ENCODE measurements at places on chromosomes 13 and 19. TPM values are rescaled to one million over a fixed set of nuclear protein-coding genes. Genes with fewer than 3 reads are reported as not detected.

The PRODH2 gene
- total RNA-seq: not detected

DNA sequence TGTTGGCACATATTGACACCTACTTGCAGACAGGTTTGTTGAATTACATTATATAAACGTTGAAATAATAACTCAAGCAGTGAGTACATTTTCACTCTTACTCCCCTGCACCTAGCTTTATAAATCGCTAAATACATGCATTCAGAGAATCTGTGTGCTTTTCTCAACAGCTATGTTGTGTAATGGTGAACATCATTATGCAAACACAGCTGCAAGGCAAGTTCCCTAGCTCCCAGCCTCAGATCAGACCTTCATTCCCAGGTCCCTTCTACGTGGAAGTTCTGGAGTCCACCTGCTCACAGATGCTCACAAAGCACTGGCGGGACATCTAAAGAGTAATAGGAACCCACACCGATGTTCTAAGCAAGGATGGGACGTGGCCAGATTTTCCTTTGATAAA is 86.8 kb upstream of the PEG3 start:
- no peak overlapping the region for H3K4me3 ChIP-seq
- no peak overlapping the region for H3K27ac ChIP-seq
- no peaks in the 10 kb centered on the region for H3K27me3 ChIP-seq
- no peaks in the 10 kb centered on the region for H3K4me1 ChIP-seq
- no peak for DNase-seq
- peaks cover 5% of the 10 kb centered on the region for H3K36me3 ChIP-seq

The SSC5D gene
- 8.5 TPM for total RNA-seq

DNA sequence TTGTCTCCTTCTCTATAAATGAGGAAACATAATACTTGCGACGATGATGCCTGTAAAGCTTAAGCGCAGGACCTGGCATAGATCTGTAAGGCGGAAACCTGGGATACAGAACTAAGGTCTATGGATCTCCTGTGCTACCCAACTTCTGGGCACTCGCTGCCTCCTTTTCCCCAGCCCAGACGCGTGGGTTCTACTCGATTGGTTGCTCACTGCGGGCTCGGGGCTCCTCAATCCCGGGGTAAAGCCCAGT is 615 bp upstream of the PSMC4 start:
- H3K27ac ChIP-seq: peak overlapping the region; percentile 98
- H3K36me3 ChIP-seq: peaks cover 18% of the 10 kb centered on the region
- no peak for DNase-seq
- peak overlapping the region; percentile 98 for H3K4me3 ChIP-seq
- H3K4me1 ChIP-seq: peaks cover 28% of the 10 kb centered on the region

DNA sequence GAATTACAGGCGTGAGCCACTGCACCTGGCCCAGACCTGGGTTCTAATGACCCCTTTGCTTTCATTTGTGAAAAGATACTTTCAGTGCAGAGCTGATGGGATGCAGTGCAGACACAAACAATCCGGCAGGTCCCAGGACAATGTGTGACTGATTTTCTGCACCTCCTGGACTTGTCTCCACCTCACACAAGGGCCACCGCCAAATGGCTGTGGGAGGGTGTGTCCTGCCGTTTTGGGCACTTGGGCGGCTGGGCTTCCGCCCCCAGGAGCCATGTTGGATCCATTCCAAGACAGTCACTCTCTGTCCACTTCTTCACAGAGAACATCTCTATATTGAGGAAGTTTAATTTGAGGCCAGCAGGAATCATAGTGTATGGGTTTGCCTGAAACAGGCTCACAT is 112.3 kb upstream of the ZNF507 start:
- peaks cover 64% of the 10 kb centered on the region for H3K27me3 ChIP-seq
- no peak for DNase-seq
- H3K27ac ChIP-seq: no peak overlapping the region
- no peaks in the 10 kb centered on the region for H3K36me3 ChIP-seq
- H3K4me3 ChIP-seq: no peak overlapping the region

DNA sequence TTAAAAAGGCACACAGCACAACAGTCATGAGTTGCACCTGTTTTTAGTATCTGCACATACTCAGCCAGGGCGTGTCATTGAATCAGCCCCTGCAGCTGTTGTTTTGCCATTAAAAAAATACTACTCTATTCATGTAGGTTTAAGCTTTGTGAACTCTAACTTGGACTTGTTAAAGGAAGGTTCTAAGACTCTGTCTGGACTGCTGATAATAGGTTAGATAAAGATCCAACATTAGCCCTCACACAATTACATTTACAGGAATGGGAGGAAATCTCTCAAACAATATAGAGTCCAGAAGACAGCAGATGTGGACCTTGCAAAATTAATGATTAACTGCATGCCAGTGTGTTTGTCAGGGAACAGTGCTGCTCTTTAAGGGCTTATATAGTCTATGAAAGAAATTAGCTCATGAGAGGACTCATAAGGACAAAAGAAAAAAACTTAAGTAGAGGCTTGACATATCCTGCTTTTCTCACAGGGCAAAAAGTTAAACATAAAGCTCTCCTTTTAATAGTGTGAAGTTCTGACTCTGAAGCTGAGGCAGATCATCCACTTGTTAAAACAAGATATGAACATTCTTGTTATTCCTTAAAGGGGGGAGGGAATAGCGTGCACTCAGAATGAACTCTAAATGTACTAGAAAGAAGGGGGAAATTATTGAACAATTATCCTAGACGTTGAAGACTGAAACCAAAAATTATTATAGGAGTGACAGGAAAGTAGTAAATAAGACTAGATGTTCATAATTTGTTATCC is 243.6 kb downstream of the NDFIP2 start:
- H3K36me3 ChIP-seq: peaks cover 9% of the 10 kb centered on the region
- H3K27ac ChIP-seq: peak overlapping the region; percentile 90
- H3K4me3 ChIP-seq: peak overlapping the region; percentile 8
- peaks cover 44% of the 10 kb centered on the region for H3K4me1 ChIP-seq

The PSG4 gene
- total RNA-seq: not detected

DNA sequence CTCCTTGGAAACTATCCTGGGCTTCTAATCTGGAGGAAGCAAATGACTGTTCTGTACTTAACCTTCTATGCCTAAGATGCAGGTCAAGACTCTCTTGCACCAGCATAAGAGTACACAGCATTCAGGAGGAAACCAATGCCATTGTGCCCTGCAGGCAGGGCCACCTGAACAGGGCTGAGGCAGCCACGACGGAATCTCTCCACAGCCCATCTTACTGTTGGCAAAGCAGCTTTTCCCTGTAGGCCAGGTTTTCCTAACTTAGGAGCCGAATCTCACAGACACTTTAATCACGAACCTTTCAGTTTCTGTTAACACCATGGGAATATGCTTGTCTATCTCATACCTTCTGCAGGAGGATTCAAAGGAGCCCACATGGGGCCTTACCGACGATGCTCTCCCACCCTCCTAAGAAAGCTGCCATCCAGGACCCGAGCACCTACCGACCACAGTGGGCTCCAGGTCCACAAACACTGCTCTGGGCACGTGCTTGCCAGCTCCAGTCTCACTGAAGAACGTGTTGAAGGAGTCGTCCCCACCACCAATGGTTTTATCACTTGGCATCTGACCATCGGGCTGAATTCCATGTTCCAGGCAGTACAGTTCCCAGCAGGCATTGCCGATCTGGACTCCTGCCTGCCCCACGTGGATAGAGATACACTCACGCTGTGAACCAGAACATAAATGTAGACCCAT is 2.6 kb downstream of the TUBA3C start:
- no peaks in the 10 kb centered on the region for H3K4me1 ChIP-seq
- peaks cover 6% of the 10 kb centered on the region for H3K36me3 ChIP-seq
- no peak overlapping the region for H3K27ac ChIP-seq
- H3K4me3 ChIP-seq: no peak overlapping the region

GRCh38 chr13:27028683-27029480 is 142.7 kb downstream of the USP12 start:
- no peak overlapping the region for H3K4me3 ChIP-seq
- peaks cover 21% of the 10 kb centered on the region for H3K4me1 ChIP-seq
- no peaks in the 10 kb centered on the region for H3K36me3 ChIP-seq
- H3K27ac ChIP-seq: peak overlapping the region; percentile 76

The C13orf42 gene
- not detected for total RNA-seq

GRCh38 chr13:101417043-101417406 is 717 bp upstream of the NALCN start:
- no peaks in the 10 kb centered on the region for H3K36me3 ChIP-seq
- no peak overlapping the region for H3K27ac ChIP-seq
- H3K4me1 ChIP-seq: peaks cover 21% of the 10 kb centered on the region
- H3K27me3 ChIP-seq: peaks cover 39% of the 10 kb centered on the region
- no peak for DNase-seq

The PRR36 gene
- 25.1 TPM for total RNA-seq

DNA sequence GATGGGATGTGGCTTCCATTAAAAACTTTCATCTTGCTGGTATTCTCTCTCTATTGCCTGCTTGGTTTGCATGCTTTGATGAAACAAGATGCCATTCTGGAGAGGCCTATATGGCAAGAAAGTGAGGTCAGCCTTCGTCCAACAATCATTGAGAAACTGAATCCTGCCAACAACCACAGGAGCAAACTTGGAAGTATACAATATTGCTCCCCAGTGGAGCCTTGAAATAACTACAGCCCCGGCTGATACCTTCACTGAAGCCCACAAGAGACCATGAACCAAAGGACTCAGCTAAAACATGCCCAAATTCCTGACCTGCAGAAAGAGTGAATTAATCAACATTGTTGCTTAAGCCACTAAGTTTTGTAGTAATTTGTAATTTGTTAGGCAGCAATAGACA is 82.5 kb upstream of the FGF14 start:
- H3K4me3 ChIP-seq: no peak overlapping the region
- DNase-seq: no peak
- H3K36me3 ChIP-seq: no peaks in the 10 kb centered on the region
- peaks cover 7% of the 10 kb centered on the region for H3K27me3 ChIP-seq

The ATP8A2 gene
- 35.8 TPM for total RNA-seq

- H3K27ac ChIP-seq: no peak overlapping the region
- no peak overlapping the region for H3K4me3 ChIP-seq
- H3K4me1 ChIP-seq: no peaks in the 10 kb centered on the region
- no peaks in the 10 kb centered on the region for H3K27me3 ChIP-seq
These were observed 58.3 kb downstream of the RAP2A start for GRCh38 chr13:97492257-97492656.

The POSTN gene
- total RNA-seq: 451 TPM

GRCh38 chr13:113090806-113091205 is 14.8 kb upstream of the F7 start:
- H3K36me3 ChIP-seq: peaks cover 2% of the 10 kb centered on the region
- no peak overlapping the region for H3K27ac ChIP-seq
- no peak overlapping the region for H3K4me3 ChIP-seq
- no peak for DNase-seq

DNA sequence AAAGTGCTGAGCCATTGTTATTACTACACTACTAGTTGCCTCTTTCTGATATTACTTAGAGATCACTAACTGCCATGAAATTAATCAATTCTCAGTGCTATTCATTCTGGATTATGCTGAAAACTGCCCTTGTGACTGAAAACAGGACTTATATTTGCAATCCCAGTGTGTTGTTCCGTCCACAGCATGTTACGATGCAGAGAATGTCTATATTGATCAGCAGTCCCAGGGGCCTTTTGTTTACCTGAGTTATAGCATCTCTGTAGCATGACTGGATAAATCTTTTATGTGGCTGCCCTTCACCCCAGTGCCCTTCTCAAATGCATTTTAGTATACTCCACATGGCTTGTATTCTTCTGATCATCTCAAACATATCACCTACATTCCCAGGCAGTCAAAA is 251.0 kb downstream of the GPC5 start:
- H3K36me3 ChIP-seq: no peaks in the 10 kb centered on the region
- H3K27ac ChIP-seq: no peak overlapping the region
- no peak overlapping the region for H3K4me3 ChIP-seq
- H3K27me3 ChIP-seq: no peaks in the 10 kb centered on the region
- DNase-seq: no peak
- no peaks in the 10 kb centered on the region for H3K4me1 ChIP-seq

- peak overlapping the region; percentile 54 for H3K27ac ChIP-seq
- H3K4me1 ChIP-seq: peaks cover 28% of the 10 kb centered on the region
- H3K4me3 ChIP-seq: peak overlapping the region; percentile 68
- DNase-seq: no peak
These were observed 1.4 kb downstream of the LRFN3 start for GRCh38 chr19:35937345-35938281.

The TGFBR3L gene
- total RNA-seq: 1.2 TPM

- no peaks in the 10 kb centered on the region for H3K36me3 ChIP-seq
- H3K27me3 ChIP-seq: no peaks in the 10 kb centered on the region
- H3K4me3 ChIP-seq: no peak overlapping the region
- no peak for DNase-seq
- H3K4me1 ChIP-seq: peaks cover 30% of the 10 kb centered on the region
These were observed 108.3 kb downstream of the SACS start for GRCh38 chr13:23325191-23325590.

GRCh38 chr19:55687281-55688201 is 12.5 kb downstream of the EPN1 start:
- no peak for DNase-seq
- H3K27me3 ChIP-seq: no peaks in the 10 kb centered on the region
- no peak overlapping the region for H3K4me3 ChIP-seq
- no peaks in the 10 kb centered on the region for H3K4me1 ChIP-seq
- peaks cover 11% of the 10 kb centered on the region for H3K36me3 ChIP-seq

The KLF12 gene
- 31.0 TPM for total RNA-seq

- peak overlapping the region; percentile 68 for H3K27ac ChIP-seq
- peaks cover 86% of the 10 kb centered on the region for H3K4me1 ChIP-seq
- H3K4me3 ChIP-seq: no peak overlapping the region
- no peaks in the 10 kb centered on the region for H3K36me3 ChIP-seq
These were observed 24.5 kb upstream of the FREM2 start for GRCh38 chr13:38662362-38662761.

DNA sequence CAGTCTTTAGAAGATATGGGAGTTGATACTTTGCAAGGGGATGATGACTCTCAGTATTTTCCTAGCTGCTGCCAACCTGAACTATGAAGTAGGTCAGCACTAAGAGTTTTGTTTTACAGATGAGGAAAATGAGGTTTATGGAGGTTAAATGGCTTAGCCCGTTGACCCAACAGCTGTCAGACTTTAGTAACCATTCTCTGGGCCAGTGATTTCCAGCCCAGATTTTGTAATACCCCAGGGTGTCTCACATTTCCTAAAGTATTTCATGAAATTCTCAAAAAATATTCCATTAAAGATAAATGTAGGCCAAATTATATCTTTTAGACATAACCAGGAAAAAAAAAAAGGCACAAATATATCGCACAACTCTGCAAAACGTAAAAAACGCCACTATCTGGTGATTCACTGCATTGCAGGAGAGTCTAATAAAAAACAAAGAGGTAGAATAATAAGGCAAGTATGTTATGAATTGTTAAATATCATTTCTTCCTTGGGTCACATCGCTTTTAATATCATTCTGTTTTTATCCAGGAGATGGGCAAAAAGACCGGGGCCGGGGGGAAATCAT is 112.5 kb downstream of the DACH1 start:
- no peak overlapping the region for H3K4me3 ChIP-seq
- H3K4me1 ChIP-seq: peaks cover 63% of the 10 kb centered on the region
- no peaks in the 10 kb centered on the region for H3K27me3 ChIP-seq
- no peaks in the 10 kb centered on the region for H3K36me3 ChIP-seq
- H3K27ac ChIP-seq: peak overlapping the region; percentile 70
- no peak for DNase-seq
